ENCODE measurements at places on chromosomes 2 and 18. TPM values are rescaled to one million over a fixed set of nuclear protein-coding genes. Genes with fewer than 3 reads are reported as not detected.

Gene CD8A
- total RNA-seq: 1.4 TPM

Gene NTSR2
- total RNA-seq: 0.28 TPM

Gene CCDC142
- total RNA-seq: 23.3 TPM

Gene FNDC4
- 58.0 TPM for total RNA-seq

GRCh38 chr2:78540255-78540654 lies 485.2 kb upstream of the REG3G start:
- no peak for DNase-seq

- no peak for DNase-seq
These were observed 91.7 kb downstream of the GCA start for GRCh38 chr2:162435676-162436075.

DNA sequence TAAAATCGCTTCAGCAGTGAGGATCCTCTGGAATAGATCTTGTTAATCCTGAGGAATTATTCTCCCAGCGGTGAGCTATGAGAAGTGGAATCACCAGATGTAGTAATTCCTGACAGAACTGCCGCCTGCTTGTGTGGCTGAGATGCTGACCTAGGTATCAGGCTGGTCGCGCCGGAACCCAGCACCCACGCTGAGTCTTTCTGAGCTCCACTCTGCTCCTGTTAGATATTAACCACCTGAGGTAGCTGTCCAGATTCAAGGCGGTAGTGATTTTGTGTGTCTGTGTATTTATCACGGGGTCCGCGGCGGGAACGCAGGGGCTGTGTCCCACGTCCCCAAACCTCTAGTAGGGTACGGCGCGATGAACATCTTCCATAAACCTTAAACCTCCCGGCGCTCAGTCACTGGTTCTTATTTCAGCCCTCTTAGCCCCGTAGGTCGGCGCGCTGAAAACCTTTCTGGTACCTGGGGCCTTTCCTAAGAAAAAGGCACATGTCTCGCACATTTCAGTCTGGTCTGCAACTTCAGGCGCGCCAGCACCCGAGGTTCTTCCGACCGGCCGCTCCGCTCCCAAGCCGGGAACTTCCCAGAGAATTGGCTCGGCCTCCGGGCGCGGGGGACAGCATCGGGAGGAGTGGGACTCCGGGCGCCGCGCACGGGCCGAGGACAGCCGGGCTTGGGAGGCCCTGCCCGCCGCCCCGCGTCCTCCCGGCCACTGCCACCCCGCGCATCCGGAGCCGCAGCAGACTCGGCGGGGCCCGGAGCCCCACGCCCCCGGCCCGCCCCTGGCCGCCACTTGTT lies 542 bp upstream of the CNNM3 start:
- DNase-seq: no peak

DNA sequence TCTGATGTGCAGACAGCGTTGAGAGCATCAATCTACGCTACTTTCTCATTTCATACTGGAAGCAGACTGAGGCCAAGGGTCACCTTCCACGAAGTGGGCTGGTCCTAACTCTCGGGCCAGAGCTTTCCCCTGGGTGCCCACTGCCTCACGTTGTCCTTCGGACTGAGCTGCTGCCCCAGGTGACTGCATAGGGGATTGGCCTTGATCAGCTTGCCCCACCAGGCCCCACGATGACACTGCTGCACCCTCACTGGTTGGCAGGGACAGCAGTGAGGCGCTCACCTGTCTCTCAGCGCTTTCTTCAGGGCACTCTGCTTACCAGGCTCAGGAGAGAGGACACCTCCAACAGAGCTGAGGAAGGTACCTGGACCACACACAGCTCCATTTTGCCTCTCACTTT lies 47.3 kb downstream of the CABLES1 start:
- DNase-seq: no peak

DNA sequence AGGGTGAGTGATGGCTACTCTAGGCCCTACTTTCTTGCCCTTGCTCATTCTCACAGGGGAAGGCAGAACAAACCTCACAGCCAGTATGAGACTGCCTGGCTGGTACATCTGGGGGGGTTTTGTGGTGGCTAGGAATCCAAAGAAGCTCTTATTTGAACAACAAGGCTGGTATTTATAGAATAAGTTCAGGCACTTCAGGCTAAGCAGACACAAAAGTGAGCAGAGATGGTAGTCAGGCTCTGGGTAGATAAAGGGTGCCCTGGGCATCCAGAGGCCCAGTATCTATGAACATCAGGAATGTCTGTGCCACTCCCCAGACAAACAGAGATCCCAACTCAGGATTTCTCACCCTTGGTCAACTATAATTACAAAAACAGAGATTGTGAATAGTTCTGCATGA lies 57.2 kb upstream of the RTN4 start:
- no peak for DNase-seq

DNA sequence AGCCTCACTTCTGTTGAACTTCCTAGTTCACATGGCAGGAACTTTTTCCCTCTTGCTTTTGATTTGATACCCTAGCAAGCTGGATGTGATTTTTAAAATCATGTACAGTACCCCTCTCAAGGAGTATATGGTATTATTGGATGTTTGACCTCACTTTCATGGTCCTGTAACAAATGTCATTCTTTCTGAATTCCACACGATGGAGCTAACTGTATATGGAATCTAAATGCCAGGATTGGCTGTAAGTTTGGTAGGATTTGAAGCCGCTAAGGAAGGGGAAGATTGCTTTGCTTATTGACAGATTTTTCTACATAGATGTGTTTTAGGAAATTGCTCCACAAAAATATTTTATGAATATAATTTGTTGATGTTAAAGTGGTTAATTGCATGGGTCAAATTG lies 18.3 kb downstream of the MAIP1 start:
- DNase-seq: no peak

GRCh38 chr2:238169048-238169707 lies 10.4 kb downstream of the ERFE start:
- DNase-seq: no peak

DNA sequence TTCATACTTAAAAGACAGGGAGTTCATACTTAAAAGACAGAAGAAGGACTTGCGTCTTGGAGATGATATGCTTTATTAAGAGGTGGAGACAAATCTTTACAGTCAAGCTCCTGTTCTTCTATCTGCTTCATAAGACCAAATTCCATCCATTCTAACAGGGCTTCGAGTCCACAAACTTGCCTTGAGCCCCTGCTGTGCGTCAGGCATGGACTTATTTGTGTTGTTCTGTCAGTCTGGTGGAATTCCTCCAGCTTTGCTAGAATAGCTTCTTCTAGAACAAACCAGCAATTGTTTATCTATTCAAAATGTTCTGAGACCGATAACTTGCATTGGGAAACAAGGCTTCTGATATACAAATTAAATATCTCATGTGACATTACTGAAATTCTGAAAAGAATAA lies 73.9 kb upstream of the SOX11 start:
- DNase-seq: no peak

DNA sequence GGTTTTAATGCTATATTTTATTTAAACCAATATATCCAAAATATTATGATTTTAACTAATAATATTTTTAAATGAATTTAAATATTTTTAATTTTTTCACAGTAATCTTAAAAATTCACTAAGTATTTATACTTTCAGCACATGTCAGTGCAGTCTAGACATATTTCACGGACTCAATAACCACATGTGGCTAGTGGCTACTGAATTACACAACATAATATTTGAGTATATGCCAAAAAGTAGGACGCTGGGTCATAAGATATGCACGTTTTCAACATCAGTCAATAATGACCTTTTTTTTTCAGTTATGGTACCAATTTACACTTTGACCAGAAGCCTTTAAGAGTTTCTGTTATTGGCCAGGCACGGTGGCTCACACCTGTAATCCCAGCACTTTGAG lies 117.7 kb downstream of the GFPT1 start:
- DNase-seq: no peak

- DNase-seq: no peak
These were observed 40.0 kb upstream of the MCM6 start for GRCh38 chr2:135916207-135916606.
